SW 1271 (cell line): ENCODE measurements at places on chromosomes 12 and 14.

GRCh38 chr14:51498411-51499227 lies 153.1 kb upstream of the FRMD6 start:
- no peak for DNase-seq

DNA sequence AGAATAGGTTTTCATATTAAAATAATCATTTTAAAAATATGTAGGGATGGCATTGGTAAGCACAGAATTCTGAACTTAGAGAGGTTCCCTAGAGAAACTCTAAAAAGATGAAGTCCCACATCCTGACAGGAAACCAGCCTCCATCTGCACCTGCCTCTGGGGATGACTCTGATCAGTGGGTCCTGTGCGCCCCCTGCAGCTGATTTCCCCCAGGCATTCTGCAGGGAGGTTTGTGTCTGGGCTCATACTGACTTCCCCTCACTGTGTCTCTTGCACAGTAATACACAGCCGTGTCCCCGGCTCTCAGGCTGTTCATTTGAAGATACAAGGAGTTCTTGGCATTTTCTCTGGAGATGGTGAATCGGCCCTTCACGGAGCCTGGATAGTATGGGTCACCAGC lies 602.9 kb downstream of the TMEM121 start:
- DNase-seq: no peak

- no peak for DNase-seq
Observed at GRCh38 chr14:49479432-49479831, 106.7 kb downstream of the RPS29 start.

- DNase-seq: no peak
Observed at GRCh38 chr12:24049101-24049500, 99.6 kb upstream of the SOX5 start.

DNA sequence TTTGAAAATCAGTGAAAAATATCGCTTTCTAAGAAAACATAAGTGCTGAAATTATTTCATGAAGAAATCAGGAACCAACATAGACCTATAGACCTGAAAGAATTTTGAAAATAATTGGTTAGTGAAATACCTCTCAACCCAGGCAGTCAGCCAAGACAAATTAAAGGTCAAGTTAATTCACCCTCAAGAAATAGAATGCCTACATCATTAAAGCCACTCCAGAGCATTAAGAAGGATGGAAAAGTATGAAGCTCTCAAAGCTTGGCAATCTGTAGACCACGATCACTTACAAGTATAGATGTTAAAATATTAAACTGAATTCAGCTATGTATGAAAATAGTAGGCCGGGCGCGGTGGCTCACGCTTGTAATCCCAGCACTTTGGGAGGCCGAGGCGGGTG lies 48.3 kb downstream of the SFSWAP start:
- no peak for DNase-seq

DNA sequence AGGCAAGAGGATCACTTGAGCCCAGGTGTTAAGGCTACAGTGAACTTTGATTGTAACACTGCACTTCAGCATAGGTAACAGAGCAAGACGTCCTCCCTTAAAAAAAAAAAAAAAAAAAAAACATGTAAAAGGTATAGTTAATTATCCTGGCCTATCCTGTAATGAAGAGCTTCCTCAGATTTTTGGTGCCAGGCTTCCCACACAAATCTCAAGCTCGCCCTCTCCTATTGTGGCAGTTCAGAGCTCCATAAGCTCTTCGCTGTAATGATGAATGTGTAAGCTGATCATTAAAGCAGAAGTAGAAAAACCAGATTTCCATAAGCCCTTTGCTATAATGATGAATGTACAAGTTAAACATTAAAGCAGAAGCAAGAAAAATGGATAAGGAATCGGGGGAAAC lies 2.0 kb upstream of the SLC39A2 start:
- DNase-seq: no peak

DNA sequence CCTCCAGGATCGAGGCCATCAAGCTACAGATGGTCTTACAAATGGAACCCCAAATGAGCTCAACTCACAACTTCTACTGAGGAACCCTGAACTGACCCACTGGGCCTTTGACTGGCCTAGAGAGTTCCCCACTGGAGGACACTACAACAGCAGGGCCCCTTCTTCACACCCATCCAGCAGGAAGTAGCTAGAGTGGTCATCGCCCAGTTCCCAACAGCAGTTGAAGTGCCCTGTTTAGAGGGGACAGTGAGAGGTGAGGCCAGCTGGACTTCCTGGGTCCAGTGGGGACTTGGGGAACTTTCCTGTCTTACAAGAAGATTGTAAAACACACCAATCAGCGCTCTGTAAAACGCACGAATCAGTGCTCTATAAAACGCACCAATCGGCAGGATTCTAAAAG lies 247.9 kb upstream of the BTG1 start:
- DNase-seq: no peak

GRCh38 chr12:76914102-76914859 lies 35.5 kb upstream of the CSRP2 start:
- no peak for DNase-seq

DNA sequence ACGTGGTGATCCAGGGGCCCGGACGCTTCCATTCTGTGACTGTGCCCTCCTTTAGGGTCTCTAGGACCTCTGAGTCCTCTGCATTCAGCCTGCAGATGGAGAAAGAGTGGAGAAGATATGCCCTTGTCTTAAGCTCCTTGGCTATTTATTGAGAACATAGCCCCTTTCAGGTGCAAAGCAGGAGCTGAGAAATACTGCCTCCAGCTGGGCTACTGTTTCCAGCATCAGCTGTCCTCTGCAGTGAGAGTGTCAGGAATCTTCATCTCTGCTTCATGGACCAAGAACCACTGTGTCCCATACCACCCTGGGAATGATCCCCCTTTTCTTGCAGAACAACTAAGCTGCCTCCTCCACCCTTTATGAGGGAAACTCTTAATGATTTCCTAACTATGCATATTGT lies 47.8 kb upstream of the CEP83 start:
- DNase-seq: no peak

DNA sequence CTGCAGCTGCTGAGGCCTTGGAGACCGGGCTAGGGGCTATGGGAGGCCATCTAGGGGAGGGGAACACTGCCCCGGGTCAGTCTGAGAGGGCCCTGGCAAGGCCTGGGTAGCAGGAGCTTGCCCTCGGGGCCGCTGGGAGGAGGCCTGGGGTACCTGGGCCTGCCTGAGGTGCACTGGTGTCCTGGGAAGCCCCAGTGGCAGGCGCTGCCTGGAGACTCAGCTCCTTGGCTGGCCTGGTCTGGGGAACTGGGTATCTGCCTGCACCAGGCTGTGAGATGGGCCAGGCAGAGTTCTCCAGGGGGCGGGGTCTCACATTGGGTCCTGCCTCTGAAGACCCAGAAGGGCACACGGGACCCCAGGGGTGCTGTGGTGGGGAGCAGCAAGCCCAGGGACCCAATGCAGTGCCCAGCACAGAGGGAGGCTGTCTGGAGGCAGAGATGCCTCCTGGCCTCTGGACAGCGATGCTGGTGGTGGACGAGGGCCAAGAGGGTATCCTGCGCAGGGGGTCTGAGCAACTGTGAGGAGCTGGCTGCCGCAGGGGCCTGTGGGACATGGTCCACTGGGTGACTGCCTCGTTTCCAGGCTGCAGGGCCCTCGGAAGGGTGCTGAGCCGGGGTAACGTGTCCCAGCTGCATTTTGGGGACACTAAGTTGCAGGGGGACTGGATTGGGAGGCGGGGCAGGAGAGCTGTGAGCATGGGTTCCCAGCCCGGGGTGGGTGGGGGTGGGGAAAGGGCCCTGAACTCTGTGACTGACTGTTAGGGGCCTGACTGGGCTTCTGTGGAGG lies 7.4 kb upstream of the MTA1 start:
- DNase-seq: no peak

- DNase-seq: no peak
Observed at GRCh38 chr12:111467857-111468241, 62.1 kb downstream of the SH2B3 start.

- DNase-seq: no peak
Observed at GRCh38 chr14:54776361-54777001, 126.1 kb downstream of the GCH1 start.

DNA sequence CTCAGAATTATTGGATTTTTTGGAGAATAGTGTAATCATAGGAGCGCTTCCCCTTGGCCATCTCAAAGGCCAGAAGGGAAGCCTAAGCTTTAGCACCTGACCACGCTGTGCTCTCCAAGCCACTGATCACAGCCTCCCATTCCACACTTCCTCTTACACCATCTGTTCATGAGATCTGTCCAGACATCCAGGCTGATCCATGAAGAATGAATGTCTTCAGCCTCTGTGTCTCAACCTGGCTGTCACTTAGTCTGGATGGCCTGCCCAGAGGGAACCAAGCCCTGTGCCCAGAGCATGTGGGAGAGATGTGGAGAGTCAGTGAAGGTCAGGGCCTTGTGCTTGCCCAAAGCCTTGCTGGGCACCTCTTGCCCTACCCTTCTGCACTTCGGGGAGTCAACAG lies 40.5 kb downstream of the TSPAN11 start:
- DNase-seq: no peak

GRCh38 chr14:91202234-91202974 lies 42.1 kb downstream of the GPR68 start:
- no peak for DNase-seq

GRCh38 chr14:102591372-102591943 lies 991 bp upstream of the RCOR1 start:
- DNase-seq: no peak

DNA sequence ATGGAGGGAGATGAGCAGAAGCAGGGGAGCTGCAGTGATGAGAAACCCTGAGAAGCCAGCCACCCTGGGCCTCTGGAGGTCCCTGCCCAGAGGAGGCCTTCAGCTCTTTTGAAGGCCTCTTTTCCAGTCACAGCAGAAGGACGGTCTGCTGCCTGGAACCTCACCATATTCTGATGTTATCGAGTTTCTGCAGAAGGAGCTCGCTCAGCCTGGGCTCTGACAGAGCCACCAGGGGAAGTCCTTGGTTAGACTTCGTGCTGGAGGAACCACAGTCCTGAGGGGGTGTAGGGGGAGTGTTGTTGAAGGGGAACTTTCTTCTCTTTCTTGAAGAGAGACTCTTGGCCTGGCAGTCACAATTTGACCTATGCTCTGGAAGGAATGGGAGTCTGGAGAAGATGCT lies 25.1 kb upstream of the BATF start:
- no peak for DNase-seq

GRCh38 chr14:52377940-52378339 lies 63.8 kb downstream of the PTGER2 start:
- no peak for DNase-seq

DNA sequence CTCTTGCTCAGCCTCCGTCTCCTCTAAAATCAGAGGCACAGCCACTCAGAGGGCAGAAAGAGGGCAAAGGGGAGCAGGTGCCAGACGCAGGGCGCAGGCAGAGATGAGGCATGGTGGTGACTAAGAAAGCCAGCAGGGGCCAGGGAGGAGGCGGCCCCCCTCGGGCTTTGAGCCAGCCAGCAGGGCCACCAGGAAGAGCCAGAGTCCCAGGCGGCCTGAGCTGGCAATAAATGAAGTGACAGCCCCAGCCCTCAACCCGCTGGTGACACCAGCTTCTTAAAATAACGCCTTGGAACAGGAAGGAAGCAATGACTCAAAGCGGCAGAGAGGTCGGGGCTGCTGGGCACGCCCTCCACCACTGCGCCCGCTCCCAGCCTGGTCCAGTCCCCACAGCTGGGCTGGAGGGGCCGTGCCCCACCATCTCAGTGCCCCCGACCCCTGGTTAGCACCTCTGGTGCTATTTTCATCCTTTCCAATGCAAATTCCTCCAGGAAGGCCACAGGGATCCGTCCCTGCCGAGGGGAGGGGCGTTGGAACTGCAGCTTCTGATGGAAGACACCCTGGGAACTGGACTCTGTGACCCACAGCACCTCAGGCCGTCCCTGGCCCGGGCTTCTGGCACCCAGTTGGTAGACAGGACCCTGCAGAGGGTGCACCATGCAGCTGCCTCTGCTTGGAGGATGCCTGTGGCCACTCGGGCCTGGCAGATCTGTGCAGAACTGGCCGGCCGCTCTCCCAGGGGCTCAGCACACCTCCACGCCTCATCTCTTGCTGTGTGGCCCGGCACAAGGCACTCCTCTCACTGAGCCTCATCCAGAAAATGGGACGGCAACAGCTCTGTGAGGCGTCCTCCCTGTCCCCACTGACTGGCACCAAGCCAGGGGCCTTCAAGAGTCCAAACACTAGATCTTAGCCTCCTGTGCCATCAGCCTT lies 113.7 kb downstream of the NCOR2 start:
- peak; percentile 96 for DNase-seq

DNA sequence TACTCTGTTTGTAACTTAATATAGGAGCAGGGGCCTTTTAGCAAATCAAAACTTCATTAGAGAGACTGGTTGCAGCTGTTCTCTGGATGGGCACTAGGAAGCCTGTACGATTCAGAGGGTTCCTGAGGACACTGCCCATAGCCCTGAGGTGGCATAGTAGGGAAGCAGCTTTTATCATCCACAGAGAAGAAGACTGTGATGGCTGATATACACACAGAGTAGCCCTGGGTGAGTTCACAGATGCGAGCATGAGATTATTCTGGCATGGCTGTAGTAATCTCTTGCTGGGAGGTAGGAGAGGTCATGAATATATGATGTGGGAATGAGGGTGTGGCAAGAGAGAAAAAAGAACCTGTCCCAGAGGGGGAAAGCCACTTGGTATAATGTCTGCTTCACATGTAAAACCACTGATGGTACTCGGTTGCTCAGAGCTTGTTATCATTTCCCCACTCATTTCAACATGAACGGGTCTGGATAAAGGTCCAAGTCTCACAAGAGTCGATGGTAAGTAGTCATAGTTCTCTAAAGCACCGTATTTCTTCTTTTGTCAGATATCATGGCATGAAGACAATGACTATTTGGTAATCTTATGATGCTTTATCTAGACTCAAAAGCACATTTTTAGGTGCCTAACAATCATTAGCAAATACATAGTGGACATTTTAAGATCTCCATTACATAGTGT lies 52.0 kb downstream of the PEBP1 start:
- DNase-seq: no peak

- no peak for DNase-seq
Observed at GRCh38 chr12:119592232-119592631, 1.3 kb upstream of the TMEM233 start.

- DNase-seq: no peak
Observed at GRCh38 chr12:93042684-93043083, 113.6 kb upstream of the EEA1 start.
